ENCODE measurements at places on chromosomes 16 and 17.

GRCh38 chr17:69908626-69909368 lies 166.2 kb upstream of the KCNJ16 start:
- DNase-seq = no peak

DNA sequence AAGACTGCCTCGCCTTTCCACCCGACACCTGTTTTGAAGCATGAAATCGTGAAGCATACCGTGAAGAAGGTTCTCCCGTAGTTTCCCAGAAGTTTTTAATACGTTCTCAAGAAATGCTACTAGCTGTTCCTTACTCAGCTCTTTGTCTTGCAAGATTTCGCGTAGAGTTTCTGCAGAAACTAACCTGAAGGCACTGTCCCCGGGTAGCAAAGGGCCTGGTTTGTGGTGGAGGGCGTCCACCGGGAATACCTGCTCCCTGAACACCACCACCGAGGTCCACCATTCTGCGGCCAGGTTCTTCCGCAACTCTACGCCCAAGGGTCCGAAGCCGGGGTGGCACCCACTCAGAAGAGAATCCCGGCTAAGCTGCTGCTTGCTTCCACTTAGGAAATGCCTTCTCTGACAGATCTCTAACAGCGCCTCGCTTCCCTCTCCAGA lies 487 bp downstream of the POLG2 start:
- DNase-seq = no peak

DNA sequence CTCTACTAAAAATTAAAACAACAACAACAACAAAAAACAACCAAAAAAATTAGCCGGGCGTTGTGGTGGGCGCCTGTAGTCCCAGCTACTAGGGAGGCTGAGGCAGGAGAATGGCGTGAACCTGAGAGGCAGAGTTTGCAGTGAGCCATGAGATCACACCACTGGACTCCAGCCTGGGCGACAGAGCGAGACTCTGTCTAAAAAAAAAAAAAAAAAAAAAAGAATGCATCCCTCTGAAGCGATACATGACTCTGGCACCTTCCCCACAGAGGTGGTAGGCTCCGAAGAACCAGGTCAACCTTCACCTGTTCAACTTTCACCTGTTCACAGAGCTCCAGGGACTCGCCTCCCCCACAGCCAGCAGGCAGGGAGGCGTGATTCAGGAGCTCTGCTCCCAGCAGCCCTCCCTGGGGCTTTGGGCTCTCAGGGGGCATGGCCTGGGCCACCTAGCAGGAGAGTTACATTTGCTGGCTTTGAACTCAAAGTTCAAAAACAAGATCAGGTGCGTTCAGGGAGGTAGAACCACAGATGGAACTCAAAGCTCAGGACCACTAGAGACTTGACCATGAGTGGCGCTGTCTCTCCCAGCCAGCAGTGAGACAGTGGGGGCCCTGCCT lies 5.6 kb downstream of the VAC14 start:
- DNase-seq = no peak

DNA sequence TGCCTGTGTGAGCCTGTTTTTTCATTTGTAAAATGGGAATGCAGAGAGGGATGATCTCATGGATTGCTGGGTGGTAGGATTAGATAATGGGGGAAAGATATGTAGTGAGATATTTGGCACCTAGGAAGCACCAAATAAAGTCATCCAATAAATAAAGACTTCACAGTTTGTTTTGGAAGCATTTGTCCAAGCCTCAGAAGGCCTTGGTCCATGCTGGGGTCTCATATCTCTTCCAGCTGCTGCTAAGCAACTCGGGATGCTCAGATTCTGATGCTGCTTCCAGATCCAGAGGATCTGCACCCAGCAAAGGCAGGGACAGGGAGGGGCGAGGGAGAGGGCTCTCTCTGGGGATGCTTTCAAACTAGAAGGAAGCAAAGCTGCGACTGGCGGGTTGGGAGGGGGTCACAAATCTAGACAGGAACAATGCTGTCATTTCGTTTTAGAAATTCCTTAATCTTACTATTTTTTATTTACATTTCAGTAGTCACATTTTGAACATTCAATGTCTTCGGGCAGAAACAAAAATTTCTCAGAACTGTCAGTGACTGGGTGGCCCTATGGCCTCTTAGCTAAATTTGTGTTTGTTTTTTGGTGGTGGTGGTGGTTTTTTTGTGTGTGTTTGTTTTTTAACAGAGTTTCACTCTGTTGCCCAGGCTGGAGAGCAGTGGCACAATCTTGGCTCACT lies 114.9 kb upstream of the CDH5 start:
- DNase-seq = no peak

GRCh38 chr17:45276031-45276430 lies 14.1 kb upstream of the SPATA32 start:
- no peak for DNase-seq

- DNase-seq = no peak
These were observed 1.9 kb upstream of the CD68 start for GRCh38 chr17:7577327-7578199.

DNA sequence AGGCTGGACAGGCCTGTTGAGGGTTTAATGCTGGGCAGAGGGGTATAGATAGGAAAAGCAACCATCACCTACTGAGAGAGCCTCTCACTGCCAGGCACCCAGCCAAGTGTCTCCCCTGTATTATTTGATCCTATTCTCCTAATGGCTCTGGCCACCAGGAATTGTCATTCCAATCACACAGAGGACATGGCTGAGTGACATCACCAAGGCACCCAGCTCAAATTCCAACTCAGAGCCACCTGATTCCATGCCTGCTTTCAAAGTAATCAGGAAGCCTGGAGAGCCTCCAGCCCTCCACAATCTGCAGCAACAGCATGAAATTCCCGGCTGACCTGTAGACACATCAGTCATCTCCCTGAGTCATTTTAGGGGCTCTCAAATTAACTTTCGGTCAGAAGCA lies 368.9 kb upstream of the C16orf82 start:
- DNase-seq = no peak

- no peak for DNase-seq
These were observed 107.6 kb downstream of the ZNF423 start for GRCh38 chr16:49748322-49748721.

DNA sequence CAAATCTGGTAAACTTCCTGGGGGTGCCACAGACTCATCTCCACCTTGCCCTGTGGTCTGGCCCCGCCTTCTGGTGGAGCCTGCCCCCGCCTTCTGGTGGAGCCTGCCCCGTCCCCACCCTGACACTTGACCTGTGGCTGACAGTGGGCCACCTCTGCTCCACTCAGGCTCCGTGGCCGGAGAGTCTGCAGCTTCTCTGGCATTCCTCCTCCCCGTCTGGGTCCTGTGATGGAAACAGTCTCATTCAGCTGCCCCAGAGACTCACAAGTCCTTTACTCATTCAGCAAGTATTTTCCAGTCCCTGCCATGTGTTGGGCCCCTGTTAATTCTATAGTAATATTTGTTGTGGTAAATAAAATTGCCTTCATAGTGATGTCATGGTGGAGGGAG lies 21.0 kb upstream of the G6PC1 start:
- DNase-seq = no peak

GRCh38 chr17:7667656-7668406 lies 17.1 kb downstream of the ATP1B2 start:
- DNase-seq = no peak

GRCh38 chr17:27423651-27424050 lies 32.6 kb upstream of the KSR1 start:
- no peak for DNase-seq

DNA sequence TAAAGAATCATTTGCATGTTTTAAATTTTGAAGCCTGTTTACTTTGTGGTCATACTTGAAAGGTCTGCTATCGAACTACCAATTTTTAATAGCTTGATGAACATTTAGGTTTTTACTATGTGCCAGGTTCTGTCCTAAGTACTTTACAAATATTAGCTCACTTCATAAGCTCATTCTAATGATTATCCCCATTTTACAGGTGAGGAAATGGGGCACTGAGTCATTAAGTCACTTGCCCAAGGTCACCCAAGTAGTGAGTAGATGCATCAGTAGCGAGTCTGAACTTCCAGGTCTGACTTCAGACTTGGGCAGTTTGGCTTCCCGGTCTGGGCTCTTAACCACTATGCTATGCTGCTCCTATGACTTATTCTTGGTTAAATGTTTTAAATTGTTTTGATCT lies 4.0 kb downstream of the NDEL1 start:
- no peak for DNase-seq

DNA sequence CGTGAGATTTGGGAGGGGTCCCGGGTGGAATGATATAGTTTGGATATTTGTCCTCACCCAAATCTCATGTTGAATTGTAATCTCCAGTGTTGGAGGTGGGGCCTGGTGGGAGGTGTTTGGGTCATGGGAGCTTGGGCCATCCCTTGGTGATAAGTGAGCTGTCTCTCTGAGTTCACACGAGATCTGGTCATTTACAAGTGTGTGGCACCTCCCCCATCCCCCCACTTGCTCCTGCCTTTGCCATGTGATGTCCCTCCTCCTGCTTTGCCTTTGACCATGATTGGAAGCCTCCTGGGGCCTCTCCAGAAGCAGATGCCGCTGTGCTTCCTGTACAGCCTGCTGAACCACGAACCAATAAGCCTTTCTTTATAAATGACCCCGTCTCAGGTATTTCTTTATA lies 21.3 kb upstream of the BAIAP2 start:
- no peak for DNase-seq

DNA sequence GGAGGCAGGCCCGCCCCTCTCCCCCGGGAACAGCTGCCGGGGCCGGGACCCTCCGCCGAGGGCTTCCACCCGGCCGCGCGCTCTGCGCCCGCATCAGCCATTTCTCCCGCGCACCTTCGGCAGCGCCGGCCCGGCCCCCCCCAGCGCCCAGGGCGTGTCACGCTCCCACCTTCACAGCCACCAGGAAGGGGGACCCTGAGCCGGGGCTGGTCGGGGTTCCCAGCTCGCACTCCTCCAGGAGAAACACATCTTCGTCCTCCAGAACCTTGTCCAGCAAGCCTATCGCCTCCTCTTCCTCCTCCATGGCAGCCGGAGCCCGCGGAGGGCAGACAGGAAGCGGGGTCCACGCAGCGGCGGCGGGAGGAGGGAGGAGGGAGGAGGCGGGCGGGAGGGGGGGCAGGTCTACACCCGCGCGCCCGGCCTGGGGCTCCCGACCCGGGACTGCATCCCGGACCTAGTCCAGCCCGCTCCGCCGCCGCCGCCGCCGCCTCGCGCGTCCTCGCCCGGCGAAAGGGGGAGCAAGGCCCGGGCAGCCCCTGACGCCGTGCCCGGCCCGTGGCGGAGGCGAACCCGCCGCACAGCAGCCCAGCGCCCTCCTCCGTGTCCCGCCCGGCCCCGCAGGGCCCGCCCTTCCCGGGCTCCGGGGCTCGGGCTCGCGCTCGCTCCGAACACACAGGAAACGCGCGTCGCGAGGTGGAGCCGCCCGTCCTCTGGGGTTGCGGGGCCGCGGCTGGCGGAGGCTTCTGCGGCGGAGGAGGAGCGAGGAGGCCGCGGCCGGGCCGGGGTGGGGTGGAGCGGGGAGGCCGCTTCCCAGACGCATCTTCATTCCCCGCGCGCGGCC lies 70.8 kb downstream of the ABR start:
- no peak for DNase-seq

GRCh38 chr17:76481071-76481655 lies 13.8 kb downstream of the AANAT start:
- no peak for DNase-seq

GRCh38 chr17:77323413-77324171 lies 182.8 kb downstream of the SEC14L1 start:
- DNase-seq = no peak

DNA sequence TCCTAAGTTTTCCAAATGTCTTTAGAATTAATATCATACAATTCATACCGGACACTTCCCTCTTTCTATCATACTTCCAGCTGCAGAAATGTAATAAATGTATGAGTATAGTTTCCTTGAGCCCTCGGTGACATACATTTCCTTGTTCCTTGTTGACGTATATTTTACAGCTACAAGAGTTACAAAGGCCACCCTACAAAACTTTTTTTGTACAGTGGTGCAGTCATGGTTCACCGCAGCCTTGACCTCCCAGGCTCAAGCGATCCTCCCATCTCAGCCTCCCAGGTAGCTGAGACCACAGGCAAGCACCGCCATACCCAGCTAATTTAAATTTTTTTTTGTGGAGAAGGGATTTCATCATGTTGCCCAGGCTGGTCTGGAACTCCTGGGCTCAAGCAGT lies 7.2 kb upstream of the DUS1L start:
- no peak for DNase-seq

DNA sequence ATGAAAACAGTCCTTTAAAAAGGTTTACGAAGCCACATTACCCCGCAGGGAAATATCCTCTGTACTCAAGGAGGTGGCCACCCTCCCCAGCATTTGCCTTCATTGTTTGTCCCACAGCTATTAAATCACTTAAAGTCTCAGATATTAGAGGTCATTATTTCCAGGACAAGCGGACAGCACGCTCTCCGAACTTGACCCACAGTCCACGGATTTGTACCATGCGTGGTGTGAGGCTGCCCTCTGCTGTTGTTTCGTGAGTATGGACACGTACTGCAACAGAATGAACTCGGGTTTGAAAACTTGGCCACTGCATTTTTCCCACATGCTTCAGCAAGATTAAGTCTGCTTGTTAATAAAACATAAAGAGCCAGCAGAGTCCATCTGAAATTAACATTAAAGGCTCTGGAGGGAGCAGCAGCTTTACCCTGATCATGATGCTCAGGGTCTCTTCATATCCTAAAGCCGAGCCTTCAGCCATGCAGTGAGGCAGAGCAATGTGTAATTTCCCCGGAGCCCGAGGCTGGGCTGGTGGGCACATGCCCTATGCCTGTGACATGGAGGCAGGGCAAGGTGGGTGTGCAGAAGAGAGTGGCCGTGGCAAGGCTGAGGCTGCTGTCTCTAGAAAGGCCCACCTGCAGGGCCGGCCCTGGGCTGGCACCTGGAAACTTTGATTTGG lies 19.7 kb downstream of the MEAK7 start:
- no peak for DNase-seq

- DNase-seq = no peak
These were observed 23.0 kb downstream of the VAC14 start for GRCh38 chr16:70777973-70778406.

DNA sequence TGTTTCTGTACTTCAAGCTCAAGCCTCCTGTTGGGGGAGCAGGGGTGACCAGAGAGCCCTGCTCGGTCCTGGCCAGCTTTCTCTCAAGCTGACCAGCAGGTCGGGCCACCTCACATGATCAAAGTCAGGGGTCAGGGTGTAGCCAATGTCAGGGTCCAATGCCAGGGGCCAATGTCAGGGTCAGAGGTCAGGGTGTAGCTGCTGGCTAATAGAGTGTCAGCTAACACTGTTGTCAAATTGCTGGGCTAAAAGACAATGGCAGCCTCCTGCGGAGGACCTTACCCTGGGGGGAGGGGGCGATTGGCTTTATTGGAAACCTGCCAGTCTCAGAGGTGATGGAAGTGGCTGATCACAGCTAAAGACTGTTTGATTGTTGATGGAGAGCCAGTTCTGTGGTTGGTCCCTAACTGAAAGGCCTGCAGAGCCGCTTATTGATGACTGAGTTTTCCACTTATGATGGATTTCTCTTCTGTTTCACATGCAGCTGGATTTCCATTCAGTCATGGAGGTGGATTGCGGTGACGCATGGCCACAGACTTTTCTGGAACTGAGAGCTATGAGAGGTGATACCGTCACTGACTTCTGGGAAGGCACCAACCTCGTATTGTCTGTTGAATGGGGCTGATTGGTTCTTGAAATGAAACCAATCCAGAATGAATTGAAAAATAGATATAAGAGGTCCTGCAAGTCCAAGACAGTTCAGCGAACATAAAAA lies 97.4 kb upstream of the ZFHX3 start:
- DNase-seq = no peak

- no peak for DNase-seq
These were observed 8.4 kb upstream of the SHCBP1 start for GRCh38 chr16:46629331-46630219.

GRCh38 chr16:26158142-26158759 lies 466.5 kb downstream of the HS3ST4 start:
- DNase-seq = no peak

GRCh38 chr17:82274134-82275020 lies 877 bp upstream of the CSNK1D start:
- DNase-seq = no peak

All from ascending aorta (tissue), 2 donors.